GM13977 (cell line): ENCODE measurements at places on chromosomes 7 and 10.

DNA sequence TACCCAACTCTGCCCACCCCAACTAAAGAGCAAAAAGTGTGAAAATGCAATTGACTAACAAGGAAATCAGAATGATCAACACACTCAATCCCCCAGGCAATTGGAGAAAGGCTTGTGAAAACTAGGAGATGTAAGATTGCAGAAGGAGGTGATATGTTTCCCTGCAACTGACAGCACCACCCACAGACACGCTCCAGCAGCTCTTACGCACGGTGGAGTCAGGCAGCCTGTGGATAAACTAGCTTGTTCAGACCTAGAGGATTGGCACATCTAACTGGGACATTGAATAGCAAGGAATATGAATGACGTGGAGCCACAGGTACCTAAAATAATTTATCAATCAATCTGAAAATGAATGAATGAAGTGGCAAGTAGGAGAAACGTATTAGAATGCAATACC lies 125.7 kb upstream of the MYO3A start:
- DNase-seq, result no peak

DNA sequence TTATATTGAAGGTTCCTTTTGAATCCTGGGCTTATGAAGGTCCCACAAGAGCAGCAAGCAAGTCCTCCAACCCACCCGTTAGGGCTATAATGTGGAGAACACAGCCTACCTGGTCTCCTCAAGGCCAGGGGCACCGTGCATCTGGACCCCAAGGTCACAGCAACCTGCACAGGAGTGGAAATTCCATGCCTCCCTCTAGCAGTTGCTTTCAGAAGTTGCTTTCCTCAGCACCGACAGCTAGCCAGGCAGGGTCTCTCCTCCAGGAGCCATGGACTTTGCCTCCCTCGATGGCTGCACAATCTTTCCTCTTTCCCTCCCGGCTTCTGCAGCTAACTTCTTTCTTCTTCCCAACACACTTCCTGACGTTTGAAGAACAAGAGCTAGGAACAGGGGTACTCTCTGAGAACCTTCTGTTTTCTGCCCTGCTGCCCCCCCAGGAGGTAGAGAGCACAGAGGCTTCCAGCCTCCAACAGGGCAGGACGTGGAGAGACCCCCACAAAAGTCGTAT lies 149.8 kb downstream of the PTPN20 start:
- DNase-seq, result no peak

DNA sequence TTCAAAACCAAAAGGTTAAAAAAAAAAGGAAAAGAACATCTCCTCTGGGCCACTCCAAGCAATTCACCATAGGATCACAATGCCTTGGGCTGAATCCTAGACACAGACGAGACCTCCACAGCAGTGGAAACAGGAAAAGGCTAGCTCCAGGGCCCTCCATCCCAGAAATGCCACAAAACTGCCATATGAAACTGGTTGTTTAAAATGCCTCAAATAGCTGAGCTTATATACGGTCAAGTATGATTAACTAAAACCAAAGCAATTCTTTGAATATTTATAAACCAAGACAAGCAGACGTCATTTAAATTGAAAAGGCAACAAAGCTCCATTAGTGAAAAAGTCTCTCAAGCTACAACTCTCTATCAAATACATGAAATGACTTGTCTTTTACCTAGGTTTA lies 63.1 kb downstream of the DOCK4 start:
- DNase-seq, result no peak

- no peak for DNase-seq
These were observed 139.1 kb upstream of the RHEB start for GRCh38 chr7:151658778-151659177.

DNA sequence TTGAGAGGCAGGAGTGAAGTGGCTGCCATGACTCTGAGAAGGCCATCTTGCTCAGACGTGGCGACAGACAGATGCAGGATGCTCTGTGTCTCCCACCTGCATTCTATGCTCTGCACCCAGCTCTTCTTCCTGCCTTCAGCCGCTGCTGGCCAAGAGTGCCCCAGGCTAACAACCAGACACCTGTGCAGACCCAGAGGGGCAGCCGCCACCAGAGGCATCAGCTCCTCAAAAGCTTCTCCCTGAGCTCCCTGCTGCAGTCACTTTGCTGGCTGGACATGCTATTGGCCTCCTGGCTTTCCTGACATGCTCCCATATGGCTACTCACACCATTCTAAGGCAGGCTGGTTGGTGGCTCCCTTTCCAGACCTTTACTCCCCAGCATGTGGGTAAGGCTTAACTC lies 70.6 kb upstream of the GRB10 start:
- no peak for DNase-seq
